ENCODE measurements at places on chromosomes 12 and 14.

- DNase-seq, result no peak
These were observed 124.3 kb upstream of the EGLN3 start for GRCh38 chr14:34075042-34075744.

DNA sequence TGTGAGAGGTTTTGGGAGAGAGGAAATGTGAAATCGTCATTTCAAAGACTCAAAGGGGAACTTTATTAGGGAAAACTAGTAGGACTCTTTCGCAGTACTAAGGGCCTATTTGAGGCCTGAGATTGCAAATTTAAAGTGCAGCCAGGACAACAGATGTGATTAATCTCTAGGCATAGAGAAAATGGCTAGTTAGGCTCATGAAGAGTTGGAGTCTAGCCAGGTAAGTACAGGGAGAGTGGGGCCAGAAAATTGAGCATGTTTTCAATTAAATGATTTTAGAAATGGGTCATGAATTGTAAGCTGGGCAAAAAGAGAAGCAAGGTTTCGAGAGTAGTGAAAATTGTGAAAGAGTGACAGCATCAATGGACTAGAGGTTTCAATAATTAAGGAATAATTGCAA is 91.9 kb upstream of the LMNTD1 start:
- DNase-seq, result no peak

DNA sequence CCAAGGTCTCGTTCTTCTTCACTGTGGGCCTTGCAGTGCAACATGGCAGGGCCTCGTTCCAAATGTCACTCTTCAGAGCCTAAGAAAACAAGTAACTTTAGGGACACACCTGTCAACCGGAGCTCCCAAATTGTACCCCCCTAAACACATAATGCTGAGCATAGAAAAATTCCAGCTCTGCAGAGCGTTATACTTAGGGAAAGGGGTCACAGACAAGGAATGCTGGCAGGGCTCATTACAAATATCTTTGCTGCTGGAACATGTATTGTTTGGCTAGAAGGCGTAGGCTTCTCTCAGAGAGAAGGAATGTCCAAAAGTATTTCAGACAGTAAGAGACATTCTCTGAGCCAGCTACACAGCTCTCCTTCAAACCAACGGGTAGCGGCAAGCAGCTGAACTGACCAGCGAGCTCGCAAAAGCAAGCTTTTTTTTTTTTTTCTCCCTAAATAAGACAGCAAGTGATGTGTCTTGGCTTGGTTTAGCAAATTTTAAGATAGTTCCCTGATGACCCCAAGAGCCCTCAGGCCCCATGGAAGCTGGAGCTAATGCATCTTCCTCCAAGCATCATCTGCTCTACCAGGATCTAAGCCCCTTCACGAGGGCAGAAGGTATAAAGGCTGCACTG is 24.5 kb downstream of the SSH1 start:
- DNase-seq, result no peak

GRCh38 chr12:5258498-5258897 is 173.4 kb upstream of the NTF3 start:
- DNase-seq, result no peak

GRCh38 chr12:62537551-62537950 is 70.9 kb downstream of the MON2 start:
- no peak for DNase-seq

GRCh38 chr12:27644158-27644845 is 51.9 kb upstream of the REP15 start:
- no peak for DNase-seq

- no peak for DNase-seq
These were observed 1897.6 kb upstream of the FLRT2 start for GRCh38 chr14:83632375-83632774.

GRCh38 chr12:26264215-26264838 is 69.0 kb downstream of the SSPN start:
- DNase-seq, result no peak

GRCh38 chr12:86496595-86496994 is 240.4 kb upstream of the MGAT4C start:
- DNase-seq, result no peak

GRCh38 chr12:52448228-52448627 is 3.7 kb downstream of the KRT6B start:
- DNase-seq, result no peak

DNA sequence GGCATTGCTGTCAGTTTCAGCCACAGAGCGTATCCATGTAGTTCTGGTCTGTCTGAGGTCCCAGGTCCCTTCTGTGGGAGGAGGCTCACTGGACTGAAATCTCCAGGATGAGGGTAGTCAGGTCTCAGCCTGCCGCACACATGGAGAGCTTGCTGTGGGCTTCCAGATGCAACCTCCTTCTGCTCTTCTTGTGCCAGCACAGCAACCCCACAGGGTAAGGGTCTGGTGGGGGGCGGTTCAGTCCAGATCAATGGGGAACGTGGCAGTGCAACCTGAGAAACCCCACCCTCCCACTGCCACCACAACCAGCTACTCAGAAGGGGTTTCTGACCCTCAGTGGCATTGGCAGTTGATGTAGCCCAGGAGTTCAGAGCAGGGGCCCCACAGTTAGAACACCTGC is 61.2 kb downstream of the BEGAIN start:
- no peak for DNase-seq

GRCh38 chr14:61836807-61837206 is 74.6 kb downstream of the SNAPC1 start:
- DNase-seq, result no peak

- no peak for DNase-seq
These were observed 19.7 kb downstream of the HAL start for GRCh38 chr12:95976416-95976832.

GRCh38 chr14:37232907-37233481 is 35.3 kb downstream of the MIPOL1 start:
- no peak for DNase-seq

- DNase-seq, result no peak
These were observed 572.6 kb upstream of the MDGA2 start for GRCh38 chr14:48247977-48248376.

DNA sequence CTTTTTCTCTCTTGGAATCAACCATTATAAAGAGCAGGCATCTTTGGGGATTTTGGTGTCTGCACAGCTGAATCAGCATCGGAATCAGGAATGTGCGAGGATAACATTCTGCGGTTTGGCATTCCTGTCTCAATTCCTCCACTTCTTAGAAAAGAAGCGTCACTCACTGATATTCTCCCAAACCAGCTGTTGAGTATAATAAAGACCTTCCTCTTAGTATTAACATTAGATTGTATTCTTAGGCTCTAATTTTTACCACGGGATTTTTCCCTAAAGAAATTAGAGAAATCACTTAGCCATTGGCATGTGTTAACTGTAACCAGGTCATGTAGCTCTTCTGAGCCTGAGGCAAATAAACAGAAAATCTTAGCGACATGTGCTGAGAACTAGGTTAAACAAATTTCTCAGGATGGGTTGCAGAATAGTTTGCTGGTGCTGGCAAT is 128.7 kb downstream of the TMX1 start:
- no peak for DNase-seq

- no peak for DNase-seq
These were observed 297.4 kb upstream of the SFSWAP start for GRCh38 chr12:131413471-131413870.
